Activated CD4-positive, alpha-beta T cell treated with anti-CD3 and anti-CD28 coated beads, Interleukin-2, amount 10 ng/mL, durations not matched to agents 7 days and 5 days (primary cell): ENCODE measurements at places on chromosomes 6 and 20. TPM values are rescaled to one million over a fixed set of nuclear protein-coding genes. Genes with fewer than 3 reads are reported as not detected.

The PNPLA1 gene
- total RNA-seq = not detected

The OPRL1 gene
- 1.6 TPM for total RNA-seq

The PTK6 gene
- total RNA-seq = 0.71 TPM

The NRN1 gene
- total RNA-seq = 7.0 TPM

The FAXC gene
- total RNA-seq = 0.07 TPM

The MYCT1 gene
- not detected for total RNA-seq

The FAM217A gene
- total RNA-seq = not detected

The FILIP1 gene
- total RNA-seq = not detected

The PRICKLE4 gene
- total RNA-seq = not detected

The UTRN gene
- total RNA-seq = 134 TPM

DNA sequence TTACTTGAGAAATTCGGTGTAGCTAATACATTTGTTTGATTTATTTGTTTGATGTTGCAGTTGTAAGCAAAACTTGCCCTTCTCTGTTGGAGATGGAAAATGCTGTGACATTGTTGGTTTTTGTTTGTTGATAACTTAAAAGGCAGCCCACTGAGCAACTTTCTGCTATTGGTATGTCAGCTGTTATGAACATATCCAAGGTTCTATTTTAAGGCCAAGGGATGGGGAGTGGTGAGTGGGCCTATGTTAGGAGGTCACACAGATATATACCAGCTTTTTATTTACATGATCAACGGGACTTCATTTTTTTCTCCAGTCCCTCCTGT is 5.7 kb downstream of the QKI start:
- DNase-seq = no peak

- no peak for DNase-seq
Observed at GRCh38 chr6:91781946-91782345, 1195.1 kb upstream of the MAP3K7 start.

- DNase-seq = no peak
Observed at GRCh38 chr6:12279322-12280091, 10.7 kb upstream of the EDN1 start.

DNA sequence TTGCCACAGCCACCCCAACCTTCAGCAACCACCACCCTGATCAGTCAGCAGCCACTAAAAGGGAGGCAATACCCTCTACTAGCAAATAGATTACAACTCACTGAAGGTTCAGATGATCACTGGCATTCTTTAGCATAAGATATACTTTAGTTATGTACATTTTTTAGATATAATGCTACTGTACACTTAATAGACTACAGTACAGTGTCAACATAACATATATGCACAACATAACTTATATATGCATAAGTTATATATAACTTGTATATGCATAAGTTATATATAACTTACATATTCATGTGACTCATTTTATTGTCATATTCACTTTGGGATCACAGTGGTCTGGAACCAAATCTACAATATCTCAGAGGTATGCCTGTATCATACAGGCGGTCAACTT is 61.7 kb downstream of the GMDS start:
- DNase-seq = no peak

GRCh38 chr20:13928901-13929300 is 61.5 kb downstream of the SEL1L2 start:
- DNase-seq = no peak

- DNase-seq = no peak
Observed at GRCh38 chr6:97399208-97399607, 116.2 kb upstream of the MMS22L start.

DNA sequence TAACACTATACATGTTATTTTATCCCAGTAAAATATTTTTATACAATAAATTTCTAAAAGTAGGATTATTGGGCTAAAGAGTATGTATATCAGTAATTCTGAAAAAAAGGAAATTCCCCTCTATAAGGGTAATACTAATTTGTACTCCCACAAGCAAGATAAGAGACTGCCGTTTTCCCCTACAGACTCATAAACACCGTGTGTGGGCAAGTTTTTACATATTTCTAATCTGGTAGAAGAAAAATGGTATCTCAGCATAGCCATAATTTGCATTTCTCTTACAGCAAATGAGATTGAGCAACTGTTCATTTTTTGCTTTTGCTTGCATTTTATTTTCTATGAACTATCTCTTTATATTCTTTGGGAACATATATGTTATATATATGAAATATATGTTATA is 26.0 kb upstream of the MYMX start:
- no peak for DNase-seq

- no peak for DNase-seq
Observed at GRCh38 chr20:60063048-60063451, 104.8 kb downstream of the CDH26 start.

- DNase-seq = no peak
Observed at GRCh38 chr6:106790935-106791334, 161.6 kb downstream of the QRSL1 start.

DNA sequence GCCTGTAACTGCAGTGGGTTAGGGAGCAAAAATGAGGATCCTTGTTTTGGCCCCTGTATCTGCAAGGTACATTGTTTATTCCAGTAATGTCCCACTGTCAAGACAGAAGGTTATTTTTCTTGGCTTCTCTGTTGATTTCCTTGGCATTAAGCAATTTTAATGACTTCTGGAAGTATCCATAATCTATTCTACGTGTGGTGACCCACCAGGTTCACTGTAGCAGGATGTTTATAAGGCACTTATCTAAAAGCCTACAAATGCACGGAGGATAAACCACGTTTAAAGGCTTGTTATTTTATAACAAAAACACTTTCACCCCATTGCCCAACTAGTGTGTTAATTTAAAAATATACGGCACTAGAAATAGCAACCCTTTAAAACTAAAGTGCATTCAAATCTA is 294.9 kb downstream of the LAMA2 start:
- no peak for DNase-seq

DNA sequence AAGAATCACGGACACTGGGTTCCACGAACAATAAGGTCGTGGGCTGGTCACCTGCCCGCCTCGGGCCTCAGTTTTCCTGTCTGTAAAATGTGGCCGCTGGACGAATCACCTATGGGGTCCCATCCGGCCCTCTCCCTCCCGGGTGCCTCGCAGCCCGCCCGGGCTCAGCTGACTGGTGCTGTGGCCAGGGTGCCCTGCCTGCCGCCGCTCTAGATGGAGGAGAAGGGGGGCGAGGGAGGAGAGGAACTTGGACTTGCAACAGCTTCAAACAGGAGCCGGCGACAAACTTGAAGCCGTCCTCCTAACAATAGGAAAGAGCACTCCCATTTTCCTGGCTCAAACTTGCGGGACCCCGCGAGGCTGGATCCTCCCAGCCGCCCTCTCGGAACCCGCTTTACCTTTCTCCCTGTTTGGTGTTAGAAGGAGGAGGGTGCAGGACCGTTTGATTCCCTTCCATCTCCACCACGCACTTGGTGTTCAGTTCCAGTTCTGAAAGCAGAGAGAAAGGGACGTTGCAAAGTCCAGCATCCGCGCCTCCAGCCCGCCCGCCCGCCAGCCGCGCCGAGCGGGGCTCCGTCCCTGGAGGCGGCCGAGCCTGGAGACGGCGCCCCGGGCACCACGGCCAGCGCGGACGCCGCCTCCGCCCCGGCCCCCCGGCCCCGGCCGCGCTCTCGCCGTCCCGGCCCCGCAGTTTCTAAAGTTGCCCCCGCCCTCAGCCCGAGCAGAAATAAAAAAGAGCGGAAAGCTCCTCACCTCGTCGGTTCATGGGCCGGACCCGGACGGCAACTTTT is 584 bp downstream of the KIF13A start:
- DNase-seq = no peak

GRCh38 chr6:143465546-143465945 is 14.9 kb downstream of the PEX3 start:
- DNase-seq = no peak

- DNase-seq = no peak
Observed at GRCh38 chr6:150250826-150251225, 108.0 kb downstream of the PPP1R14C start.

- DNase-seq = no peak
Observed at GRCh38 chr20:14219801-14220461, 117.5 kb downstream of the FLRT3 start.

GRCh38 chr6:48735846-48736245 is 624.8 kb upstream of the PTCHD4 start:
- no peak for DNase-seq

DNA sequence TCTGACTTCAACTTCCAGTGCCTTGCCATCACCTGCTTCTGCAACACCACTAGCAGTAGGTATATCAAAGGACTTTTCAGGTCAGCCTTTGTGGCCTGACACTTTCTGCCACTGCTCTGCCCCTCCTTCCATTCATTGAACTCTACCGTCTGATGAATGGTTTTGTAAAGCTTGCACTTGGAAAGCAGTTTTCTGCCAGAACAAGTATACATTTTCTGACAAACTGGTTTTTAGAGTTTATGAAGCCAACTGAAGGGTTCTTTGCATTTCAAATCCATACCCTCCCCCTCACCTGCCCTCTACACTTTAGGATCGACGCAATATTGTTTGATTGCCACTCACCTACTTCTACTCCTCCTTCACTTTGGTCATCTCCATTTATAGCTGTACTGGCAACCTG is 603.1 kb downstream of the HACE1 start:
- DNase-seq = no peak

DNA sequence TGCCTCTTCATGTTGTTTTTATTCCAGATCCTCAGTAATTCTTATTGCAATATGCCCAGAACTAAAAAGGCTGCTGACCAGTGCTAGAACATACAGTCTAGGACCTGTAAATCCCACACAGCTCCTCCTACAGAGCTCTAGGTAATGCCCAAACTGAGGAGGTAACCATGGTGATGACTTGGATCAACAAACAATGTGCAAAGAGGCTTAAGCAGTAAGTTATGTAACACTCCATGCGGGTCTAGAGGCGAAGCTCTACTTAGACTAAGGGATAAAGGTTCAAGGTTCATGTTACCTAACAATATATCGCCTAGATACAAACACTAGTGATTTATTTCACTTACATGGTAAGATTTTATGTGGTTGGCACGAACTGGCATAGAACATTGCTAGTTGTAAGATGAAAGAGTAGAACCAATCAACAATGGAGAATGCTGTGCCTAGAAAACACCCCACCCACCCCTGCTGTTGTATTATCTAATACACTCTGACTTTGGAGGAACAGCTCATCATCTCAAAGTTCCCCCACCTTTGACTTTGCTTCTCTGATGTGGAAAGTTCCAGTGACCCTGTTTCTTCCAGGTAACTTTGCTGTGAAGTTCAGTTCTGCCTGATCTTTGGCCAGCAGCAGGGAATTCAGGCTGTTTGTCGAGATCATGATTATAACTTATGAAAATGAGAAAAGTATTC is 242.4 kb downstream of the ALDH8A1 start:
- DNase-seq = no peak

DNA sequence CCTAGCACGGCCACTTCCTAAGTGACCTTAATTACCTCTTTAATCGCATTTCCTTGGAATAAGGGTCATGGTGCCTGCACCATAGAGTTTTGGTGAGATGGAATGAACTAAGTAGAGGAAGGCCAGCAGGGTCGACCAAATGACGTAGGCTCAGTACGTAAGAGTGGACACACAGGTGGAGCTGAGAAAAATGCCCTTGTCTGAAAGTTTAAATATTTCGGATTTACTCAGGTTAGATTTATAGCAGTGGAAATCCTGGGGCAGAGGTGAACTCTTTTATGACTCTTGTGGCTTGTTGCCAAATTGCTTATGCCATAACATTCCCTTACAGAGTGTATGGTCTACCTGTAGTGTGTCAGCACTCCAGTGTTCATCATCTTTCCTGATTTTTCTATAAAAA is 23.6 kb upstream of the BTBD3 start:
- DNase-seq = no peak

DNA sequence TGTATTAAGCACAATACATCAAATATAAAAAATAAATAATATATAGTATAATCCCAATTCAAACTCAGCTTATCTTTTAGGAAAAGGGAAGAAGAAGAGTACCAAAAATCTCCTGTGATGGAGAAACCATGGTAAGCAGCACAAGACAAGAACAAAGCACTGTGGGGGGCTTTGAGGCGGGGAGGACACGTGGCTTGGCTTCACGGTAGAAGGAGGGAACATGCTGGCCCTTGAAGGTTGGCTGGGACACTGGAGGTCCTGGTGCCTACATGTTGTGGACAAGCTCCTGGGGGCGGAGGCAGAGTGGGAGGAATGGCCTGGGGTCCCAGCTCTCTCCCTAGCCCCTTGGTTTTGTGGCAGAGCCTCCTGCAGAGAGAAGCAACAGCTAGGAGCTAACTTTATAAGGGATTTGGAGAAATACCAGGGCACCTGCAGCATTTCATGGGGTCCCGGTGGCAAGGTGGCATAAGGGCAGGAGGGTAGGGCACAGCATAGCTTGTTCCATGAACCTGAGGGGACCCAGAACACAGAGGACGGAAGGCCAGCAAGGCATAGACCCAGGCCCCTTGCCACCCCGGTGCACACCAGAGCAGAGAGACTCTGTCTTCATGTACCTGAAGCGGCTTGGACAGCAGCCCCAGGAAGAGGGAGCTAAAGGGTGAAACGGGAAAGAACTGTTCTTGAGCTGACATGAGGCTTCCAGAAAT is 72.0 kb downstream of the LY86 start:
- no peak for DNase-seq

GRCh38 chr6:98215531-98215930 is 618.8 kb upstream of the POU3F2 start:
- DNase-seq = no peak

GRCh38 chr20:60071965-60072364 is 113.7 kb downstream of the CDH26 start:
- DNase-seq = no peak

GRCh38 chr6:158332237-158332636 is 20.0 kb downstream of the TULP4 start:
- no peak for DNase-seq

DNA sequence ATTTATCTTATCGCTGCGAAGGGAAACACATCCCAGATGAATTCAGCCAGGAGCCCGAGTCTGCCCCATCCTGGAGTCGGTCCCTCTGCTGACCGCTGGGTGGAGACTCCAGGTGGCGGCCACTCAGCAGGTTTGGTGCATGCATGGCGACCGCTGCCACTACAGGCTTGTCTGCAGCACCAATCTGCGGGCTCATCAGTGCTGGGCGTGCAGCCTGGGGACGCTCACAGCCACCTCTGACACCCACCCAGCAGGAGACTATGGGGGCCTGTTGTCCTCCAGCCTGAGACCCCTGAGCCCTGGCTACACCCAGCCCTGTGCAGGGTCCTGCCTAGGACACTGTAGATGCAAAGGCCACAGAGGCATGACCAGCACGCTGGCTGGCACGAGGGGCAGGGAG is 40.5 kb upstream of the GATA5 start:
- no peak for DNase-seq

DNA sequence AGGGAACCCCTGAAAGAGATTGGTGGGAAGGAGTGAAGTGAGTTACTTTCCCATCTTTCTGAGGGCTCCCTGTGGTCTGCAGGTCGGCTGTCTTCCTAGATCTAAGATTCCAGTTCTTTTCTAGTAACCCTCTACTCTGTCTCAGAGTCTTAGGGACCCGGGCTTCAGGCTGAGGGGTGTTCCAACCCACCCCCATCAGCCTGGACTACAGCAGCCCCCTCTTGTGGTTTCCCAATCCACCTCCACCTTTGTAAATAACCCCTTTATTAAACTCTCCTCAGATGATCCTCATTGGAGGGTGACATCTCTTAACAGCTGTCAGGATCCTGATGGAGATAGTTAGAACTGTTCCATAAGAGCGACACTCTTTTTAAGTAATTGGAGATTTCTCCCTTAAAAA is 300.4 kb downstream of the LRFN2 start:
- DNase-seq = no peak

GRCh38 chr6:67863346-67863745 is 771.7 kb upstream of the ADGRB3 start:
- DNase-seq = no peak

GRCh38 chr20:25017257-25017803 is 24.8 kb upstream of the APMAP start:
- DNase-seq = no peak
